ENCODE measurements at places on chromosomes 5 and 9.
A peak's percentile ranks its signal among the peaks of the same experiment; 100 is the strongest.

DNA sequence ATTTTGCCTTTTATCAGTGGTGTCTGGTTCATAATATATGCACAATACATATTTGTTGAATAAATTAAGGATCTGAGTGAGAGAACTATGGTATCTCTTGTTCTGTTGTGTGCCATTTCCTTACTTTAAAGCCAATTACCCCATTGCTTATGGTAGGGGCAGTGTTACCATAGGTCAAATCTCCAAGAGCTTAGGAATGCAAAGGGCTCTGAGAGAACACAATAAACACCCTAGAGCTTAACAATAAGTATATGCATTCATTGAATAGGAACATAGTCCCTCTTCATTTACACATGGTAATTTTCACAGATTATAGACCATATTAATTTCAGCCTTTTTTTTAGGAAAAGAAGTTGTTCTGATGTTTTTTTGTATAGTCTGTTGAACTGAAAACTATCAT is 112.2 kb downstream of the MCTP1 start:
- no peak for DNase-seq
- H3K27ac ChIP-seq = no peak overlapping the region
- H3K4me3 ChIP-seq = no peak overlapping the region
- H3K4me1 ChIP-seq = no peaks in the 10 kb centered on the region
- no peaks in the 10 kb centered on the region for H3K36me3 ChIP-seq
- no peaks in the 10 kb centered on the region for H3K27me3 ChIP-seq

DNA sequence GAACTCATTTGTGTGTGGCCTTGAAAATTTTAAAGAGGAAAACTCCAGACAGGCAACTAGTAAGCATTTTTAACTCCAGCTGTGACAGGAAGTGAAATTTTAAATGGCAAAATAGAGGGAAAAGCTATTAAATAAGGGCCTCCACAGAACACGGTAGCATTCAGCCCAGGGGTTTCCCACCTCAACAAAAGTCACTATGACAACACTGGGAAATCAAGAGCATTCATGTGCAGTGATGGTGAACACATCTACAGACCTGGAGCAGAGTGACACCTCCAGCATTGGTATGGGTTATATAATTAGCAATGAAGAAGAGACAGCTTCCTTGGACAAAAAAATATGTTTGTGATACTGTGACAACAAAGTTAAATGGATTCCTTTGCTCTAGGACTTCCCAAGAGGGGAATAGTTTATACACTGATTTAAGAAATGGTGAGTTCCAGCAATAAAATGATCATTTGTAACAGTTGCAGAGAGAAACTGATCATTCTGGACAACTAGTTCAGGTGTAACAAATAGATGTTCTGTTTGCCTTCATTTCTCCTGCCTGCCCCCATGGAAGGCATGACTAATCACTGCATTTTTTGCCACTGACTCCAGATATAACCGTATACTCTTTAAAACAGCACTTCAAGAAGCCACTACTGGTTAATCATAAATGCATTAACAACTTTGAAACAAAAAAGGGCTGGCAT is 93.3 kb upstream of the SLC44A1 start:
- peaks cover 20% of the 10 kb centered on the region for H3K4me1 ChIP-seq
- no peak overlapping the region for H3K27ac ChIP-seq
- DNase-seq = no peak
- H3K27me3 ChIP-seq = no peaks in the 10 kb centered on the region
- H3K36me3 ChIP-seq = no peaks in the 10 kb centered on the region

DNA sequence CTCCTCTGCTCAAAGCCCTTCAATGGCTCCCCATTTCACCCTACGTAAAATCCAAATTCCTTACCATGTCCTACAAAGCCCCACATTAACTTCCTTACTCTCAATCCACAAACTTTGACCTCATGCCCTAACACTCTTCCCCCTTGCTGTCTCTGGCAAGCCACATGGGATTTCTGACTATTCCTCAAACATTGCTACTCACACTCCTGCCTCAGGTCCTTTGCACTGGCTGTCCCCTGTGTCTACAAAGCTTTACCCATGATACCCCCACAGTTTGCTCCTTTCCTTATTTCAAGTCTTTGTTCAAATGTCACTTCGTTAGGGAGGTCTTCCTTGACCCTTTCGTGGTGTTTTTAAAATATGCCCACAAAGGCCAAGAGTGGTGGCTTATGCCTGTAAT is 40.4 kb upstream of the MATR3 start:
- H3K4me1 ChIP-seq = no peaks in the 10 kb centered on the region
- no peak overlapping the region for H3K4me3 ChIP-seq
- H3K27me3 ChIP-seq = no peaks in the 10 kb centered on the region

GRCh38 chr5:75342836-75343235 is 5.8 kb downstream of the HMGCR start:
- no peak overlapping the region for H3K4me3 ChIP-seq
- no peaks in the 10 kb centered on the region for H3K27me3 ChIP-seq
- peaks cover 4% of the 10 kb centered on the region for H3K36me3 ChIP-seq
- no peak for DNase-seq

DNA sequence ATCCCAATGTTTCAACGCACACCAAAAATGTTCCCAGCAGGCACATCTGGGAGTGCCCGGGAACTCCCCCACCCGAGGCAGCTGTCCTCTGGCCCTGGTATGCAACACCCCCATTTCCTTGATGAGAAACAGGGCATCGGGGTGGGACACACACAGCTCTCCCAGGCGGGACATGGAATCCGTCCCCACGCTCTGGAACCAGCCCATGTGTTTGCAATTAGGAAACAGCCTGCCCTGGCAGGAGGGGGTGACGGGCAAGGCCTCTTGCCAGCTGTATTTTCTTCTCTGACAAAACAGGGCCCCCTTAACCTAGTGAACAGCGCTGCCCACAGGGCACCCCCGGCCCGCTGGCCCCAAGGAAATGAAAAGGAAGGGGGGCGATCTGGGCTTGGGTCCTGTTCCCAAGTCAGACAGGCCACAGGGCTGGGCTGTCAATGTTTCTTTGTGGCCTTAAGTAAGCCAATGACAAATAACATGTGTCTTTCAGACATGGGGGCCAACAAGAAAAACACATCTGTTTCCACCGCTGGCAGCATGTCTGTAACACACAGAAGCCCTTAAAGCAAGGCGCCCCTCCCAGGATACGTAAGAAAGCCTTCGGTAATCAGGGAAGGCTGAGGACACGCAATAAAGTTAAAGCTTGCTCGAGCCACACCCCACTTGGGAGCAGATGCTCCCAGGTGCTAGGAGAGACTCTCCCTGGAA is 125.3 kb downstream of the ROR2 start:
- no peaks in the 10 kb centered on the region for H3K4me1 ChIP-seq
- no peak for DNase-seq
- no peak overlapping the region for H3K4me3 ChIP-seq

DNA sequence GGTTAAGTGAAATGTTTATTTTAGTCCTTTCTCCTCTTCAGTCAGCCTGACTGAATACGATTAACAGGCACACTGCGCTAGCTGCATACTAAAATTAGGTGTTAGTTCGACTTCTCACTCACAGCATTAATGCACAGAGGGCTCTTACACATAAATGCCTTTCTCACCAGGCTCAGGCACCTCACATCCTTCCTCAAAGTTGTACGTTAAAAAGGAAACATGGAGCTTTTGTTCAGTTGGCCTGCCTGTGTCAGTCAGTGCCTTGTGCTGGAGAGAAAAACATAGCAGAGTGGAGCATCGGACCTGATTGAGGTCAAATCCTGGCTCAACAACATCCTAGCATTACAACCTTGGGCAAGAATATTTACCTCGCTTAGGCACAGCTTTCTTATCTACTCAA is 236.0 kb upstream of the ZNF462 start:
- H3K36me3 ChIP-seq = no peaks in the 10 kb centered on the region
- H3K4me1 ChIP-seq = no peaks in the 10 kb centered on the region
- no peak overlapping the region for H3K27ac ChIP-seq
- H3K4me3 ChIP-seq = no peak overlapping the region

- no peak for DNase-seq
- H3K27me3 ChIP-seq = no peaks in the 10 kb centered on the region
- no peak overlapping the region for H3K4me3 ChIP-seq
- H3K27ac ChIP-seq = no peak overlapping the region
These were observed 1714.1 kb downstream of the EFNA5 start for GRCh38 chr5:105956456-105957196.

GRCh38 chr9:117704024-117704575 is at the start of gene TLR4:
Gene TLR4 (plus strand): TSS chr9:117704403. CDS start chr9:117704473, 70 bp downstream.
- peak; percentile 17 for DNase-seq
- no peak within 1 kb of the TSS for H3K4me3 ChIP-seq
- peaks cover 18% of the 10 kb centered on the region for H3K4me1 ChIP-seq
- H3K27me3 ChIP-seq = peaks cover 15% of the 10 kb centered on the region
- no peaks in the 10 kb centered on the region for H3K36me3 ChIP-seq

DNA sequence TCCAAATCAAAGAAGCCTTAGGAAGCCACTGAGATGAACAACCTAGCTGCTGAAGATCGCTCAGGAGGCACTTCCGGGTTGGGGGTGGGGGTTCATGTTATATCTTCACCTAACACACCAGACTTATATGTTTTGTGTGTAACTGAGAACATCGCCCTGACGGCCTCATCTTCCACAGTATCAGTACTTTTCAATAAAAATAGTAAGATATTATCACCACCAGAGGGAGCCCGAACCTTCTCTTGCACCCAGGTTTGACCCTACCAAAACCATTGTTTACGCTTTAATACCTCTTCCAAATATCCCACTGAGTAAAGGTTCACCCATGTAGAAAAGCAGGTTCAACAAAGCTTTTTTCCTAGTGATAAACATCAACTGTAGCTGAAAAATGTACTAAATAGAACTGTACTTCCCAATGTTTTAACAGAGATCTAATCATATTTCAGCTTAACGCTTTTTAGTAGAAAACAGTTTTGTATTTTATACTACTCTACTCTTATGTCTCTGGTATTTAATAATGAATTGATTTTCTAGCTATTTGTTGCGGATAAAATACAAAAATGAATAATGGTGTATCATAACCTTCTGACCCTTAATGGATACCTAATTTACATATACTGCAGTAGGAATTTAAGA is 244.0 kb downstream of the EPB41L4A start:
- no peak overlapping the region for H3K4me3 ChIP-seq
- H3K27me3 ChIP-seq = peaks cover 14% of the 10 kb centered on the region

- H3K4me3 ChIP-seq = peak overlapping the region; percentile 99
- H3K27ac ChIP-seq = peak overlapping the region; percentile 100
- peaks cover 30% of the 10 kb centered on the region for H3K4me1 ChIP-seq
These were observed 795 bp upstream of the PJA2 start for GRCh38 chr5:109410389-109411148.

DNA sequence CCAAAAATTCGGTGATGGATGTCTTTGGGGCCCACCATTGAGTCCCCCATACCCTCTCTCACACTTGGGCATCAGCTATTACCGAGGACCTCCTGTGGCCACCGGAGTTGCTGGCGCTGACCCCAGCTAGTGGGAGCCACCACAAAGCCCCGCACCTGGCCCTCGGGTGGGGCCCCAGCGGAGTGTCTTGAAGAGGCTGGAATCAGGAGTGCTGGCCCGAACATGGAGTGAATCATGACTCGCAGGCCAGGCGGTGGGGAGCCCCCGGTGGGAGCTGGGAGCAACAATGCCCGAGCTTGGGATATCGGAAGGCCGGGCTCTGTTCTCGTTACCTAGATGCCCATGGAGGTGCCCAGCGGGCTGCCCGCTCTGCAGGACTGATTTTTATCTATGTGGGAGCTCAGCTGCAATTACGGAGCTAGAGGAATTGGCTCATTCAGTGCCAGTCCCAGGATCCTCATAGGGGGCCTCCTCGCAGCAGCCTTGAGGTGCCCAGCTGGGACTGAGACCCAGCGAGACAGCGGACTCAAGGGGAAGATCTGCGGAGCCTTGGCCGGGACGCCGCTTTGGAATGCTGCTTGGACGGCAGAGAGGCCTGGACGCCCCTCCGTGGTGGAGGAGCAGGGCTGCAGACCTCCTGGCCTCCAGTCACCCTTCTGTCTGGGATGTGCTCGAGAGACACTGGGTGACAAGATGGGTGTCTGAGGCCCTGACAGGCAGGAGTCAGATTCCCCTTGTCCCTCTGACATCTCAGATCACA is 70.8 kb downstream of the PSMB7 start:
- H3K27me3 ChIP-seq = no peaks in the 10 kb centered on the region
- no peak overlapping the region for H3K27ac ChIP-seq
- no peak overlapping the region for H3K4me3 ChIP-seq
- H3K4me1 ChIP-seq = no peaks in the 10 kb centered on the region
- no peak for DNase-seq

GRCh38 chr5:174323878-174324281 is 278.4 kb downstream of the NSG2 start:
- no peak for DNase-seq
- no peak overlapping the region for H3K4me3 ChIP-seq
- no peaks in the 10 kb centered on the region for H3K36me3 ChIP-seq
- H3K4me1 ChIP-seq = no peaks in the 10 kb centered on the region
- no peak overlapping the region for H3K27ac ChIP-seq

DNA sequence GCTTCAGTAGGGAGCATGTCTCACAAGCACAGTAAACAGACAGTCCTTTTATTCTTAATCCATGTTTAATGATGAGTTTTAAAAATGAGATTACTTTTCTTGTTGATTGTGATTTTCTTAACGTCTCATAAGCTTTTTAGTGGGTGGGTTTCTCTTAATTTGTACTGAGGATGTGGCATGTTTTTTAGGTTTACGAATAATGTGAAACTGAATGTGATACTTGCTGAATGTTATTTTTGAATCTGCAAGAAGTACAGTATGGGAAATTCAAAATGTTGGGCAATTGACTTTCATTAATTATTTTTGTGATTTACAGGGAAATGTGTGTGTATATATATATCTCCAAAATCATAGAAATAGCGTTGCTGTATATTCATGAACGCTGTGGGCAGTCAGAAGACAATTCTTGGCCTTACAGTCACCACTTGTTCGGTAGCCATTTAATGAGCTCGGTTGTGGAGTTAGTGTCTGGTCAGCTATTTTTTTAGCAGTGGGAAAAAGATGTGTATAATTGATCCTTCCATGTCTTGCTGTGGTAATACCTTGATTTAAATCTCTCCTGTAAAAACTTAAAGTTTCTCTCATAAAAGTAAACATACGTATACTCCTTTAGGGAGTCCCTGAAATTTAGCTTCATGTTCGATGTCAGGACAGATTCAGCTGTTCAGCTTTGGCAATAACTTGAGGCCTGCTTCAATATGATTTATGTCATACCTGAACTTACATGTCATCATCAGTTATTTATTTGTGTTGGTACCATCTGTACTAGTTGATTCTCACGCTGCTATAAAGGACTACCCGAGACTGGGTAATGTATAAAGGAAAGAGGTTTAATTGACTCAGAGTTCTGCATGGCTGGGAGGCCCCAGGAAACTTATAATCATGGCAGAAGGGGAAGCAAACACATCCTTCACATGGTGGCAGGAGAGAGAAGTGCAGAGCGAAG is 15.0 kb downstream of the ICE1 start:
- no peak for DNase-seq
- peaks cover 54% of the 10 kb centered on the region for H3K36me3 ChIP-seq
- H3K4me3 ChIP-seq = no peak overlapping the region

- no peaks in the 10 kb centered on the region for H3K4me1 ChIP-seq
- H3K27ac ChIP-seq = no peak overlapping the region
- DNase-seq = no peak
- H3K36me3 ChIP-seq = peaks cover 5% of the 10 kb centered on the region
These were observed 35.4 kb upstream of the C5orf47 start for GRCh38 chr5:173953528-173954090.

All from naive thymus-derived CD8-positive, alpha-beta T cell (primary cell).